Trophoblast cell (in vitro differentiated cells and primary cell): ENCODE measurements at places on chromosomes 2 and 18.
A peak's percentile ranks its signal among the peaks of the same experiment; 100 is the strongest.

DNA sequence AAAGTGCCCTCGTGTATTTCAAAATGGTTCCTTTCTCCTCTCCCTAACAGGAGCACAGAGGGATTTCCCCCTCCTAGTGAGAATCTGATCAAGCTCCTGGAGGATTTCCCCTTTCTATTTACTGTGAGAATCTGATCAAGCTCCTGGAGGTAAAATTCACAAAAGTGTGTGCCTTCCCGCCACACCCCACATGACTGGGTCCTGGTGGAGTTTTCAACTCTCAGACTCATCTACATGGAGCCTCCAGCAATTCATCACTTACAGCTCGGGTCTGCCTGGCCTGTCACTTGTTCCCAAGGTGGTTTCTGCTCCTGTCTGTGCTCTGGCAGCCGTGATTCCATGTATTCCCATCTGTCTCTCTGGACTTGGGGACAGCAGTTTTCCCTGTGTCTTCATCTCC, 590.7 kb downstream of the FBXO15 start:
- no peak for DNase-seq

DNA sequence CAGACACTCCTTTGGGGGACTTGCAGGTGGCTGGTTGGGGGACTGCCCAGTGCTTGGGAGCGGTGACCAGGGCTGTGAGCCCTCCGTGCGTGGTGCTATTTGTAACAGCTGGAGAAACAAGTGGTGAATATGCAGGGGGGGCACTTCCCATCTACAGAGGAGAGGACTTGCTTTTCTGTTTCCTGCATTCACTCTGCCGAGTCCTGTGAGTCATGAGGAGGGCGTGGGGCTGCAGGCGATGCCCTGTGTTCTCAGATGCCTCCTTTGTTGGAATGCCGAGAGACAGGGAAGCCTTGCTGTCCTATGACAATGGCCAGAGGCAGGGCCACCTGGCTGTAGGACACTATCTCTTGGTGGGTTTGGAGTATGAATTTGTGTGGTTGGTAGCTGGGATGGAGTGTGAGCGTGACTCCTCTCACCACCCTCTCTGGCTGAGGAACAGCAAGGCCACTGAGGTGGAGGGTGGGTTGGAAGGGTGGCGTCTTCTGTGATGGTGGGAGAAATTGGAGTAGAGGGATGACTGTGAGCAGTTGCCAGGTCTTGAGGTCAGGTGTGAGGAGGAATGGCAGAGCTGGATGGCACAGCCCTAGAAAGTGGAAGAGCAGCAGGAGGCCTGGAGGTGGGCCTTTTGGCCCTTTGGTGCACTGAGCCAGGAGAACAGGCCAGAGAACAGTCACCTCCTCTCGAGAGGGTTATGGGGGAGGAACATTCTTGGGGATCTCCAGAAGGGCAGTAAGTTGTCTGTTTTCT, 24.3 kb downstream of the FHOD3 start:
- peak; percentile 42 for DNase-seq

DNA sequence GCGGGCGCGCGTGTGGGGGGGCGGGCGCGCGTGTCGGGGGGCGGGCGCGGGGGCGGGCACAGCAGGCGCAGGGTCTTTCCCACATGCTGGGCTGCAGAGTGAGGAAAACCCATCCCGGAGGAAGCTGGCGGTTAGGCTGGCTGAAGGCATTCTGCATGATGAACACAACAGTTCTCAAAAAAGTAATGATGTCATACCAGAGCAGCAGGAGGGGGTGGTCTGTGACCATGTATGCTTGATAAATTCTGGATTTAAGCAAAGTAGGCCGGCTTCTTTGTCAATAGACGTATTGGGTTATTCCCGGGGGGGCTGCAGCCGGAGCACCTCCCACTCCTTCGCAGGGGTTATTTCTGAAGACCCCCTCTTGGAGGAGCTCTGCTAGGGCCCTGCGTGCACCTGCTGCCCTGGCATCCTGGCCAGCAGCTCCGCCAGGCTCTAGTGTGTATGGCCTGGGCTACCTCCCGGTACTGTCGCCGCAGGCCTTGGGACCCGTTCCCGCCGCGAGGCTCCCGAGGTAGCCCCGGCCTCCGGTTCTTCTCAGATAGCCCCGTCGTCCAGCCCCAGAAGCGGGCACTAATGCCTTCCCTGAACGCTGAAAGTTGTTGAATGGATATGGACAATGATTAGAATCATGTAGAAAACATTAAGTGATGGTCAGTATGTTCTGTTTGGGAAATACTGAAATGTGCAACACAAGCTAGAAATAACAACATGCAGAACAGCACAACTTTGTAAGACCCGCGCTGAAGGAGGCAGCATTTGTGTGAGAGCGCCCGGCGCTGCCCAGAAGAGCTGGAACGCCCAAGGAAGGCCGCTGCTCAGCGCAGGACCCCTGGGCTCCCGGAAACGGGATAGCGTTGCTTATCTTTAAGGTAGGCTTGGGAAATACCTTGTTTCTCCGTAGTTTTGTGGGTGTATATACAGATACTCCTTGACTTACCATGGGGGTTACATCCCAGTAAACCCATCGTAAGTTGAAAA, 101.4 kb upstream of the RAB6C start:
- DNase-seq: peak; percentile 43

DNA sequence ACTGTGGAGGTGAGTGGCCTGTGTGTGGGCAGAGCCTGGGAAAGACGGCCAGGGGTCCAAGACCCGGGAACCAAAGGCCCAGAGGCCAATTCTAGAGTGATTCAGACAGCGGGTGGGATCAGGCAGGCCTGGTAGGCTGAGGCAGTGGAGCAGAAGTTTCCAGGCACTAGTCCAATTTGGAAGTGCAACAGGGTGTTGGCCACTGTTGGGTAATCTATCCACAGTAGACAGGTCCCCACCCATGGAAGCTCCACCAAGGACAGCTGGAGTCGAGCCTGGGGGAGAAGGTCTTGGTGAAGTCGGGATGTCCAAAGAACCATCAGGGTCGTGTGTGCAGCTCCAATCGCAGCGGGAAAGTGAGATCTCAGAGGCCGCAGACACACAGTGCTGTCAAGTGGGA, 125.8 kb upstream of the COPS8 start:
- no peak for DNase-seq

- DNase-seq: no peak
These were observed 39.6 kb upstream of the LDLRAD4 start for GRCh38 chr18:13178976-13179375.

DNA sequence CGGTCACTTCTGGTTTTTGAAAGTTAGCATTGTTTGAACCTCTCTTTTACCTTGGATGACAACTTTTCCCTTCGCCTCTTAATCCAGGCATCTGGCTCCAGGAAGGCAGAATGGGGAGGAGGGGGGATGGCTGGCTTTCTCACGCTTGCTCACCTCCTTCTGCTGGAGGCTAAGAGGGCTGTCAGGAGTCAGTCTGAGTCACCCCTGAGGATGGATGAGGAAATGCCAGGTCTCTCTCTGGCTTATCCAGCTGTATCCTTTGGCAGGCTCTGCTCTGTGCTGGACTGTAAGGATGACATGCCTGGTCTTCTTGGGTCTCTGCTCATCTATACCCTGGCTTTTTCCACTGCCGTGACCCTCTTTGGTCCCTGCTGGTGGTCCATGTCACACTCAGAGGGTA, 142.9 kb upstream of the GYPC start:
- DNase-seq: no peak

DNA sequence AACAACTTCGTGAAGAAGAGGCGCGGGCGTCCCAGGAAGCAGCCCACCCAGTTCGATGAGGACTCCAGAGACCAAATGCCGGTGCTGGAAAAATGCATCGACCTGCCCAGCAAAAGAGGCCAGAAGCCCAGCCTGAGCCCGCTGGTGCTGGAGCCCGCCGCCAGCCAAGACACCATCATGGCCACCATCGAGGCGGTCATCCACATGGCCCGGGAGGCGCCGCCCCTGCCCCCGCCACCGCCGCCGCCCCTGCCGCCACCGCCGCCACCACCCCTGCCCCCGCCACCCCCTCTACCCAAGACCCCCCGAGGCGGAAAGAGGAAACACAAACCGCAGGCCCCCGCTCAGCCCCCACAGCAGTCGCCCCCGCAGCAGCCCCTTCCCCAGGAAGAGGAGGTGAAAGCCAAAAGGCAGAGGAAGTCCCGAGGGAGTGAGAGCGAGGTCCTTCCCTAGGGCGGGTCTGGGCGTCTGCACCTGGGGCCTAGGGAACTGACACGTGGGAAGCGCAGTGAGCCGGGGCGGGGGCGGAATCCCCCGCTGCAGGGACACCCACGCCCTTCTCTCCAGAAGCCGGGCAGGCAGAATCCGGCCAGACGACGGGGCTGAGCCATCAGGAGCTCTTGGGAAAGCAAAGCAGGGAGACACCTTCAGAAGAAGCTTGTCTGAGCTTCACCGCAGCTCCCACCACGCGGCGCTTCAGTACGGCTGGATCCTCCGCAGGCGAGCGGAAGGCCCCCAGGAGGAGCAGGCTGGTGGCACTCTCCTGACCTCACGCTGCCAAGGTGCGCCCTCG, 382.8 kb downstream of the SETBP1 start:
- DNase-seq: peak; percentile 8

DNA sequence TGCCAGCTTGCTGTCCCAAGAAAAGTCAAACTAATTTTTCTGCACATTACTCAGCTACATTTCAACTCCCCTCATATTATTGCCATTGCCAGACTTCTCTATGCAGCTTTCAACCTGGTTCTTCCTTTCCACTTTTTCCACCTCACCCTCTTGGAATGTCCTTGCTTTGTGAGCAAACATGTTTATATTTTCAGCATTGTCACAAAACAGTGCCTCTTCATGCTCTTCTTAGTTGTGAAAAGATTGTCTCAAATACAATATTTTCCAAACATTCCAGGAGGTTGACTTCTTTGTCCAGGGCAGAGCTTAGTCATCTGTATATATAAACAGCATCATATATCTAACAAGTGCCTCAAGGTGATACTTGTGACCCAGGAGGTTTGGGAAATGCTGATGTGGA, 803.3 kb upstream of the CELF4 start:
- no peak for DNase-seq

- DNase-seq: peak; percentile 98
These were observed 200.4 kb downstream of the INO80D start for GRCh38 chr2:205885492-205886099.

GRCh38 chr2:133360882-133361281, 207.4 kb downstream of the NCKAP5 start:
- no peak for DNase-seq

GRCh38 chr2:9836074-9836473, 7.2 kb upstream of the TAF1B start:
- DNase-seq: no peak

- DNase-seq: no peak
These were observed 169.8 kb downstream of the TRIM43 start for GRCh38 chr2:95761556-95761955.

- no peak for DNase-seq
These were observed 28.3 kb downstream of the ANKMY1 start for GRCh38 chr2:240529344-240529999.

DNA sequence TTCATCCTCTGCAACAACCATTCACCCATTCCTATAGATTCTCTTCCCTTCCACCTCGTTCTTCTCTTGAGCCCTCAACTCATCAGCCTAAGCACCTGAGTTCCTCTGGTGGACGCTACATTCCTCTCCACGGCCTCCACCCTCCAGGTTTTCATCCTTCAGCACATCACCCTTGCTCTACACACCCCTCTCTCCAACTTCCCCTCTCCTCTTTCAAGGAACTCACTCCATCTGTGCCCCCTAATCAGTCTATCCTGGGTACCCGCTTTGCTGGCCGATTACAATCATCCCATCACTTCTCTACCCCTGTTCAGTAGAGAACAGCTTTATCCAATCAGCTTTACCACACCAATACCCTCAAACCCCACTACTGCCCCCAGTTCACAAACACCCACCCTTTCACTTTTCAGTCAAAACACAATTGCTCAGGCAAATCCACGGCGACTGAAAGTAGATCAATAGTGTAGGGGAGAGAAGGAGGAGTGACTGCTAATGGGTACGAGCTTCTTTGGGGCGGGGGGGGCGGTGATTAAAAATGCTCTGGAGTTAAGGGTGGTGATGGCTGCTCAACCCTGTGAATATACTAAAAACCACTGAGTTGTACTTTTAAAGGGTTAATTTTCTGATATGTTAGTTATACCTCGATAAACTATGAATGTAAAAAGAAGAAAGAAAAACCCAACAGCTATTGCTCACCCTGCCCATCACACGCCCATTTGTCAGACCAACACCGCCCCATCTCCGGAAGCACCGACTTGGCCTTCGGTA, 857 bp downstream of the DYM start:
- DNase-seq: peak; percentile 34

GRCh38 chr2:56416500-56417176, 232.8 kb downstream of the CCDC85A start:
- no peak for DNase-seq

DNA sequence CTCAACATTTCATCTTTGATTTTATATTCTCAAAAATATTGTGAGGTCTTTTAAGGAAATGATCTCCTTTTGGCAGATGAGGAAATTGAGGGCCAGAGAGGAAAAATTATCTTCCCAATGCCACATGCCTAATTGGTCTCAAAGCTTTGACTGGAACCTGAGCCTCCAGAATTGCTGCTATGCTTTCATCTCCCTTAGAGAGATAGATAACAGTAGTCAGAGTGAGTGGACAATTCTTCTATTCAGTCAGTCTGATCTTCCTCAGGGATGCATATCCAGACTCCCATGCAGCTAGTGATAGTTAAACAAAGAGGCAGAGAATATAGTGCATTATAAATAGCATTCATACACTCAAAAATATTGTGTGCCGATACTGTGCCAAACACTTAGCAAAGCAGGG, 3.8 kb upstream of the CLASP1 start:
- no peak for DNase-seq

DNA sequence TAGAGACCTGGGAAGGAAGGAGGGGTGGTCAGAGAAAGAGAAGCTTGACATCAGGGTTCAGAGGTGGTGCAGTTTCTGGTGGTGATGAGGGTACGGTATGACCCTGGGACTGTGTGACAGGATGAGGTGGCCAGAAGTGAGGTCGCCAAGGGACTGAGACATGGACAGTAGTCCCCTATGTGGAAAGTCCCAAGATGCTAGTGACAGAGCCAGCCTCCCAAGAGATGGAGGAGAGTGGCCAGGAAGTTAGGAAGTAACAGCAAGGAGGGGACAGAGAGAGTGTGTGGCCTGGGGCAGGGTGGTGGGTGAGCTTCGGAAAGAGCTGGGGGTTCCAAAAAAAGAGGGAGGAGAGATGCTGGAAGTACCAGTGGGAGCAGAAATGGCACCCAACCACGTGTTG, 66.0 kb downstream of the SMAD7 start:
- no peak for DNase-seq

GRCh38 chr2:43270930-43271615, 44.7 kb upstream of the ZFP36L2 start:
- peak; percentile 35 for DNase-seq

- no peak for DNase-seq
These were observed 25.8 kb downstream of the DNAJC27 start for GRCh38 chr2:24945907-24946306.
